A549 treated with ZK216348 at 1 μM for 4 hours (cell line): ENCODE measurements at places on chromosomes 5 and 9. TPM values are rescaled to one million over a fixed set of nuclear protein-coding genes. Genes with fewer than 3 reads are reported as not detected.

Gene FABP6
- 0.45 to 1.6 TPM (median 1.1 TPM) in 5 replicates for total RNA-seq

Gene RAI14
- total RNA-seq = 52.8 to 92.6 TPM (median 79.4 TPM) in 5 replicates

Gene ITGA2
- total RNA-seq = 11.7 to 21.3 TPM (median 17.2 TPM) in 5 replicates

Gene RMRP
- total RNA-seq = 7.2 to 17.6 TPM (median 8.8 TPM) in 3 of 5 replicates, not detected in the others

Gene LCN15
- 0.26 TPM in 1 of 5 replicates, not detected in the others for total RNA-seq

Gene CD180
- not detected in 5 replicates for total RNA-seq

Gene ZCCHC9
- total RNA-seq = 26.2 to 33.8 TPM (median 27.3 TPM) in 5 replicates

Gene CCDC180
- 0.26 to 1.1 TPM (median 0.81 TPM) in 5 replicates for total RNA-seq

Gene IL13
- 0.13 TPM in 1 of 5 replicates, not detected in the others for total RNA-seq

Gene C7
- not detected in 5 replicates for total RNA-seq

Gene KIF24
- total RNA-seq = 2.9 to 4.5 TPM (median 3.6 TPM) in 5 replicates

Gene SHLD3
- 1.6 to 3.5 TPM (median 2.1 TPM) in 5 replicates for total RNA-seq

Gene C5orf58
- not detected in 5 replicates for total RNA-seq

Gene SVEP1
- total RNA-seq = 1.3 to 2.1 TPM (median 1.7 TPM) in 5 replicates

Gene AK8
- 0.43 to 1.4 TPM (median 1.2 TPM) in 5 replicates for total RNA-seq

Gene INSL4
- total RNA-seq = 13.6 to 17.0 TPM (median 16.2 TPM) in 5 replicates

Gene LYRM7
- total RNA-seq = 2.8 to 9.1 TPM (median 3.0 TPM) in 5 replicates

Gene SPINK7
- not detected in 5 replicates for total RNA-seq

Gene VAV2
- 32.9 to 50.4 TPM (median 42.8 TPM) in 5 replicates for total RNA-seq

Gene NUTM2G
- total RNA-seq = not detected in 5 replicates

Gene FOXD1
- 15.5 to 25.4 TPM (median 19.9 TPM) in 5 replicates for total RNA-seq

Gene ADGRD2
- total RNA-seq = not detected in 5 replicates

Gene PRLR
- total RNA-seq = 0.04 to 0.39 TPM in 2 of 5 replicates, not detected in the others
